GM06990 (cell line): ENCODE measurements at places on chromosomes 13 and 19.

DNA sequence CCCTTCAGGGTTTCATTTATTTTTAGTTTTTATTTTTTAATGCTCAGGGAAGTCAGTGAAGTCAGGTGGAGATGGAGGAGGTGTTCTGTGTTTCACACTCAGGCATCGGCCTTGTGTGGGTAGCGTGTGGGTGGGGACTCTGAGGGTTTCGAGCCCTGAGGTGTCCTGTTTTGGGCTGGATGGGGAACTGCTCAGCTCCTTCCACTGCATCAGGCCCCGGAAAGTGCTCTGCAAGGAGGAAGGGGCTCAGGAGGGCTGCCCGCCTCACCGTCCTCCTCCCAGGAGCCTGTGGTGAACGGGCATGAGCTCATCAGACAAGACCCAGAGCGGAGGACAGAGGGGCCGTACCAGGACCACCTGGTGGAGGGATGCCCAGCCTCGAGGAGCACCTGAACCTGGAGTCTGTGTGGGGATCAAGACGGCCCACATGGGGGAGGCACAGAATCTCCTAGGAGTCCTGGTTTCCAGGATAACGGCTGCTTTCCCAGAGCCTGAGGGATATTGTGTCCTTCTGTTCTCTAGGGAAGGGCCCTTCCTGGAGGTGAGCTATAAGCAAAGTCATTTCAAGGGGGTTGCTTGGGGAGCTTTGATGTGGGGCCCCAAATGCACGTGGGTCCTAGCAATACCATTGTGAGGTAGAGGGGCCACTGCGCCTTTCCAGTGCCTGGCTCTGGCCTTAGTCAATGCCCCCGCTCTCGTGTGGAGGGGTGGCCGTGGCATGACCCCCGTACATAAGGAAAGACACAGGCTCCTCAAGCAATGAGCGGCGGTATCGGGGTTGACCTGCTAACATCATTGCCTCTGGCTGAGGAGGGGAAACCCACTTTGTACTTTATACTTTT is 13.5 kb upstream of the GAS6 start:
- DNase-seq = no peak

GRCh38 chr13:95788100-95788463 is 111.1 kb downstream of the DNAJC3 start:
- DNase-seq = no peak

DNA sequence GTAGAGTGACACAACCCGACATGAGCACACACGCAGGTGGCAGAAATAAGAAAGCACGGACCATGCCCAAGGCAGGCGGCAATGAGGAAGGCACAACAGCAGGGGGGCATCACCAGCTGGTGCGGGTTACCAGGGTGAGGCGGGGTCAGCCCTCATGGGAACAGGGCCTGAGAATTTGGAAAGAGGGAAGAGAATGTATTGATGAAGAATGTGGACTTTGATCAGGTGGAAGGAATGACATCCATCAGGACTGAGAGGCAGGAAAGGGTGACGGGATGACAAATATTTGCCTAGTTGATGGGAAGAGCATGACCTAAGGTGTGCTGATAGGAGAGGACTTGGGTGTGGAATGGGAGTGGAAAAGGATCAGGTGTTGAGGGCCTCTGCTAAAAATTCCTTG is 177.5 kb downstream of the ABCC4 start:
- DNase-seq = no peak

DNA sequence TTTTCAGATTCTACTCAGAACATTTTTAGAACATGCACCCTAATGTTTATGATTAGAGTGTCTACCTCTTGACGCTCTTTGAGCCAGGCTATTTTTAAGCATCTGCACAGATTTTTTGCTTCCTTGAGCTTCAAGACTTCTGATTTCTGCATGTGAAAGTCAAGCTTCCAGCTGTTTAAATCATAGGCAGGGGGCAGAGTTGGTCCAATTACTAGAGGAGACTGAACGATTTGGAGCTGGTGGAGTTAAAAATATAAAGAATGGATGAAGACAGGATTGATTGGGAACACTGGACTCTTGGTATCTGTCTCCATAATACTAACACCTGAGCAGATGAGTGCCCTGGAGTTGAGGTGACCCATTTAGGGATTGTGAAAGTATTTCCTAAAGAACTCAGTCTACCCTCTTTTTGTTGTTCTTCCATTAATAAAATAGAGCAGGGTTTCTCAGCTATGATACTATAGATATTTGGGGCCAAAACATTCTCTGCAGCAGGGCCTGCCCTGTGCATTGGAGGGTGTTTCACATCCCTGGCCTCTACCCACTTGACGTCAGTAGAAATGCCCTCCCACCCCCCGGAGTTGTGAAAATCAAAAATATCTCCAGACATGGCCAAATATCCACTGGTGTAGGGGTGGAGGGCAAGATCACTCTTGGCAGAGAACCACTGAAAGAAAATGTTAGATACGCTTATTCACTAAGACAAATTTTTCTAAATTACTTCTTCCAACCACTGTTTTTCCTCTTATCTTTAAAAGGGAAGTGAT is 160.1 kb downstream of the COG6 start:
- DNase-seq = no peak

DNA sequence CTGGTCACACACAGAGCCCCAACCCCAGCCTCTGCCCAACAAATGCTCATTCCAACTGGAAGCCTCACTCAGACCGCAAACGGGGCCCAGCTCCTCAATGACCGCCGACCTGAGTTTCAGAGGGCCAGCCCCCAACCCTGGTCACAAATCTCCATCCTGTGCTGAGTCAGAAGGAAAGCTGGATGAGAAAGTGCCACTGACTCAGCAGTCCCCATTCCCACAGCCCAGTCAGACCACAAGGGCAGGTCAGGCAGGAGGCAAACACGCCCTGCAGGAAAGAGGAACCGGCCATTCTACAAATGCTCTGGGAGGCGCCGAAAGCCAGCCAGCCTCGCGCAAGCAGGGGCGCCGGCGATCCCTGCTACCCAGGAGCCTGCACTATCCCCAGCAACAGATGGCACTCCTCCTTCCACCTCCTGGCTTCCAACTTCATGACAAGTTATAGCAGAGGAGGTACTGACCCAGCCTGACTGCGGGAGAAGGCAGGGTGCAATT is 14.1 kb upstream of the PRKD2 start:
- no peak for DNase-seq

DNA sequence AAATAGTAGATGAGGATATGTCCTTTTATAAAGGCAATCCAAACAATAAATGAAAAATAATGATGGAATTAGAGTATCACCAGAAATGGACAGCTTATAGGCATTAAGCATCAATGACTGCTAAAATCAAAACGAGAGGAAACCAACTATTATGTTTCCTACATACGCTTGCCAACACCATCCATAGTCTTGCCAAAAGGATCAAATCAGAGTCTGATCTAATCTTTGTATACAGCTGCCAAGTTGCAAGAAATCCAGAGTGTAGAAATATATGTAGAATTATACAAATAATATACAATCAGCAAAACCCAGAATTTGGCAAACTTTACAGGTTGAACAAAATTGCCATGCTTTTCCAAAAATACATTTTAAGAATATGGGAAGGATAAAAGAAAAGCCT is 1661.6 kb downstream of the SLITRK1 start:
- no peak for DNase-seq

GRCh38 chr13:34696296-34696695 is 245.8 kb upstream of the NBEA start:
- DNase-seq = no peak

- no peak for DNase-seq
Observed at GRCh38 chr13:103157434-103158145, 91.4 kb upstream of the SLC10A2 start.

GRCh38 chr13:90882551-90882950 is 464.9 kb upstream of the MIR17HG start:
- DNase-seq = no peak

DNA sequence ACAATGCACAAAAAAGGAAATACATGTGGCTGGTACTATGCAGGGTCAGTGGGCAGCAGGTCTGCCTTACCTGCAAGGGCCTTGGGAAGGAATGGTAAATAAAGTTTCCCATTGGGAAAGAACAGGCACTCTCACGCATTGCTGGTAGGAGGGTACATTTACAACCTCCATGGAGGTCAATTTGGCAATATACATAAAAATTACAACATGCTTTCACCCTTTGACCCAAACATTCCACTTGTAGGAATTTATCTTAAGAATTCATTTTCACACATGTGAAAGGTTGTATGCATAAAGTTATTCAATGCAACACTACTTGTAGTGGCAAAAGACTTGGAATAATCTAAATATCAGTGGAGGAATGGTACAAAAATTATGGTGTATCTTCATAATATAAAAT is 216.4 kb downstream of the DLEU7 start:
- no peak for DNase-seq

- no peak for DNase-seq
Observed at GRCh38 chr19:1363599-1363998, 20.1 kb upstream of the NDUFS7 start.

DNA sequence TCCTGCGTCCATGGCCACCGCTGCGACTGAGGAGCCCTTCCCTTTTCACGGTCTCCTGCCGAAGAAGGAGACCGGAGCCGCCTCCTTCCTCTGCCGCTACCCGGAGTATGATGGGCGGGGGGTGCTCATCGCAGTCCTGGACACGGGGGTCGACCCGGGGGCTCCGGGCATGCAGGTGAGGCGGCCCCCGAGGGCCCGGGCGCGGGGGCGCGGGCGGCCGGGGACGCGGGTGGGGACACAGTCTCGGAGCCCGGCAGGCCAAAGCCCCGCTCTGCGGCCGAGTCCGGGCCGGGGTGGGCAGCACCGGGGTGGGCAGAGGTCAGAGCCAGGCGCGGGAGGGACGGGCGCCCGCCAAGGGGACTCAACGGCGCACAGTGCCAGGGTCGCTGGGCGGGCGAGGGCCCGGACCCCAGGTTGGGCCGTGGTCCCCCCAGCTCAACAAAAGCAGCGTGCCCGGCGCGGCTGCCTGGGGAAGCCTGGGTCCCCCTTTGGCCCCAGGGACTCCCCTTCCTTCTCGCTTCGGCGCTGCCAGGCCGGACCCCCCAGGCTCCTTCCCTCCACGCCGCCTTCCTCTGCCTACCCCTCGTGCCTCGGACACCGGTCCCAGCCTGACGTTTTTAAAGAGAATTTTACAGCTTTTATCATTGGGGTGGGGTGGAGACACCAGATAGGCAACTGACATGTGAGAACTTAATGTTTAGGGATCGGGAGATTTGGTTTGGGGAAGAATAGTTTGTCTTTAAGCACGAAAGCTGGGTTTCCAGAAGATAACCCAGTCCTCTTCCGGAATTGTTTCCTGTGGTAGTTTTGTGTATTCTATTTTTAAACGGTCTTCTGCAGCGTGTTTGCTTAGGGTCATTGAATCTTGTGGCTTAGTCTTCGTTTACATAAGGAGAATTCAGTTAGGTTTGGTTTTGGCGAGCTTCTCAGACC is 509 bp downstream of the TPP2 start:
- peak; percentile 50 for DNase-seq

DNA sequence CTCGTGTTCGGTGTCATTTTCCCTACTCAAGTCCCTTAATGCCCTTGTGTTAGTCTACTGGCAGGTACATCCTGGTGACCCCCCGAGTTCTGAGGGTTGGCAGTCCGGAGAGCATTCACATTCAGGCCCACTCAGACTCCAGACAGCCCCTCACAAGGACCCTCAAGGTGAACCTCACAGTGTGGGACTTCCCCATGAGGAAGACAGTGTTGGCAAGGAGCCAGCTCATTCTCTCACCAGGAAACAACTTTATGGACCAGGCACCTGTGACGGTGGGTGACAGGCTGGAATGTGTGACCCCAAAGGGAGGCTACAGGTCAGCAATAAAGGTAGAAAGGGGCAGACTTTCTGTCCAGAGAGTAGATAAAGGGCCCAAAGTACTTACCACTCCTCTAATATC is 24.5 kb downstream of the RDH8 start:
- DNase-seq = no peak
